ENCODE measurements at places on chromosomes 5 and 9.

DNA sequence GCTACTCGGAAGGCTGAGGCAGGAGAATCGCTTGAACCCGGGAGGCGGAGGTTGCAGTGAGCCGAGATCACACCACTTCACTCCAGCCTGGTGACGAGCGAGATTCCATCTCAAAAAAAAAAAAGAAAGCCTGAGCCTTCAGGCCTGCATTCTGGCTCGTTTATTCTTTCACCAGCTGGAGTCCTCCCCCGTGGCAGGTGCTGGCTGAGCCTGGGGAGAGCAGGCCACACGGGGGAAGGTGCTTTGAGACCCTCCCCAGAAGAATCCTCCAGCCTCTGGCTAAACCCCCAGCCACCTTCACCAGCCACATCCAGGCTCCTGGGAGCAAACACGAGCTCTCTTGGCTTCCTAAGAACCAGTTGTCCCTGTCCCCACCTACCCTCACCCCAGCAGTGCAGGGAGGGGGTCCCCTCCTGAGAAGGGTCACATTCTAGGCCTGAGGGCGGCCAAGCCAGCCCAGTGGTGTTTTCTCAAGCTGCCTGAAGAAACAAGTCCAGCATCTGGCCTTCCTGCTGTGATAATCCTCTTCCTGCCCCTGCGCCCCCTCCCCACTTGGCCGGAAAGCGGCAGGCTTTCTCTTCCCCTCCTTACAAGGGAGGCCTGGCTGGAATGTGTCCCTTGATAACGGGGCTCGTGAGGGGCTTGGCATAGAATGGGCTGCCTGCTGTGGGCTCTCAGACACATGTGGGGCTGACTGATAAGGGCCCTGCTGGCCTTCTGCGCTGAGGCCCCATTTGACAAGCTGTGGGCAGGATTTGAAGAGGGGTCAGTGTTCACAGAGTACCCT, 41.5 kb downstream of the PLPP7 start:
- DNase-seq = no peak

- DNase-seq = no peak
Measured at GRCh38 chr9:78595200-78595945, 298.4 kb downstream of the PSAT1 start.

DNA sequence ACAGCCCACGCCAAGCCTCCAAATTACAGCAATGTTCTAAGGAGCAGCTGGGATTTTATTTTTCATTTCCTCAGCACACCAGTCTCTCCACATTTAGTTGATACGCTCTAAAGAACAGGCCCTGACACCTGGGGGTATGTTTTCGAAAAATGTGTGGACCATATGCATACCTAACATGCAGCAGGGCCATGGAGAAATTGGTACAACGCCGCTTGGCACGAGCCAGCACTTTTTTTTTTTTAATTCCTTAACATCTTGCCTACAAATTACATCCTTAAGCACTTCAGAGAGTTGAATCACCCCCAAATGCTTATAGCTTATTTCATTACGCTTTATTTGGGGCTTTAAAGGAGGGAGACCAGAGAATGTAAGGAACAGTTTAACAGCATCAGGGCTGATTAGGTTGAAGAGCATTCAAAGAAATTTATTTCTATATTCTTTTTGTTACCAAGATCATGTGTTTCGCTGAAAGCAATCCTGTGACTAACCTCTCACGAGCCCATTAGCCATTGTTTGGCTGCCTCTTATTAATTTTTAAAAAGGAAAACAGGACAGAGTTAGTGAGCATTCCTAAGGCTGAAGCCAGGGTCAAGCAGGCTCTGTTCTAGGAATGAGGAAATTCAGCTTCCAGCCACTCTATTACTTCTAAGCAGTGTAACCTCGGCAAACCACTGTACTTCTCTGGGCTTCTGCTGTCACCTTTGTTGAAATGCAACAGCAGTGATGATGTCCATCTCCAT, 173.8 kb downstream of the ACTL7B start:
- no peak for DNase-seq

DNA sequence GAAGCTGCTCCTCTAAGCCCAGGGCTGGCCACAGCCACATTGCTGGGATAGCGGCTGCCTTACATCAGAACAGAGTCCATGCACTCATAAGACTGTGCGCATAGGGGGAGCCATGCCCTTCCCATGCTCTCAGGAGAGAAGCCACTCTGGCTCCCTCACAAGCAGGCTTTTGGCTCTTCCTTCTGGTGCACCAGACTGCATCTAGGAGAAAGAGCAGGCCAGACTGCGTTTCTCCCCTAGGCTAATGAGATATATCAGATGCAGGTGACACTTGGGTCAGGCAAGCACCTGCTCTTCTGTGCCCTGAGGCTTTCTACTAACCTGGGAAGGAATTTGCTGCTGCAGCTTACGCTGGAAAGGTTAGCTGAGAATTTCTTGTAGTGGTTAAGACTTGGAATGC, 43.2 kb upstream of the BRINP1 start:
- DNase-seq = no peak

GRCh38 chr9:17824616-17825264, 245.9 kb downstream of the SH3GL2 start:
- DNase-seq = no peak

DNA sequence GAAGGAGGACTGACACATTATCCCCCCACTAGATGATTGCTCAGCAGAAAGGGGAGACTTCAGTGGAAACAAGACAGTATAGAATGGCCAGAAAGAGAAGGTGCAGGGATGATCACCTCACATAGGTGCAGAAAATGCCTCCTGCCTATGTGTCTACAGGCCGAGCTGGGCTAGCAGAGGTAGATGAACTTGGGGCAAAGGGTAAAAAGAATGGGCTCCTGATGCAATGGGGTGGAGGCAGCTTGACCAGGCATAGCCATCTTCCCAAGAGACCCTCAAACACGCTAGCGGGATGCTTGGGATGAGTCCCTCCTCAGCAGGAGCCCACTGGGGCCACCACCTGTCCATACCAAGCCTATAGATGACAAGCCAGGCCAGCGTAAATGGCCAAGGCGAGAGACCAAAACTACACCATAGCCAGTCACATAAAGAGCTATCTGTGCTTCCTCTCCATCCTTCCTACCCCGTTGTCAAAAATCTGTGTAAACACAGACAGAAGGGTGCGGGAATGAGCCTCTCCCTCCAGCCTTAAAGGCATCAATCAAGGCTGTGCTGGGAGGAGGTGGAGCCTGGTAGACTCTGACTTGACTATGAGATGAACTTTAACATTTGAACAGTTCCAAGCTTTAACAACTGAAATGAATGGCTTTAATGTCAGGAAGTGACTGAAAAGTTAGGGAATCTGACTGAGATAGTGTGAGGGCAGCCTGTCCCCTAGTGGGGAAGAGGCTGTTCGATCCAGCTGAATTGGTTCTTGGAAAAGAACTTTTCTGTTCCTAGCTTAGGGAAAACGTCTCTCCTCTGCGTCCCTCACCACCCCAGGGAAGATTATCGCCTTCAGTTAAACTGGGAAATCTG, 10.4 kb downstream of the C9orf152 start:
- DNase-seq = no peak

GRCh38 chr5:104661256-104661655, 1098.7 kb upstream of the NUDT12 start:
- no peak for DNase-seq

- DNase-seq = no peak
Measured at GRCh38 chr5:15995341-15996052, 184.1 kb downstream of the MARCHF11 start.

GRCh38 chr5:145855763-145856267, 17.0 kb downstream of the GRXCR2 start:
- no peak for DNase-seq

DNA sequence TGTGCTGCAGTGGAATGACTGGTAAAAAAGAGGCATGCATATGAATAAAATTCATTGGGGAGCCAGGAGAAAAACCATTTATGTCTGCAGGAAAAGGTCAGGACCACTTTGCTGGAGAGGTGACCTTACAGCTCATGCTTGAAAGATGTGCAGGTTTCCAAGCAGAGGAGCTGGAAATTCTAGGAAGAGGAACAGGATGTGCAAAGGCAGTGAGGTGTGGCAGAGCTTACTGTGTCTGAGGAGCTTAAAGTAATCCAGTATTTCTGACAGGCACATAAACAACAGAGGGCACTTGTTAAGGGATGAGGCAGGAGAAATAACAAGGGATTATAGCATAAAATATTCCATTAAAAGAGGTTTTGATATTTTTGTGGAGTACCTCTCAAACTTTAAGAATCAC, 203.2 kb downstream of the CD180 start:
- DNase-seq = no peak

GRCh38 chr5:61702784-61703183, 370.7 kb downstream of the ZSWIM6 start:
- no peak for DNase-seq

DNA sequence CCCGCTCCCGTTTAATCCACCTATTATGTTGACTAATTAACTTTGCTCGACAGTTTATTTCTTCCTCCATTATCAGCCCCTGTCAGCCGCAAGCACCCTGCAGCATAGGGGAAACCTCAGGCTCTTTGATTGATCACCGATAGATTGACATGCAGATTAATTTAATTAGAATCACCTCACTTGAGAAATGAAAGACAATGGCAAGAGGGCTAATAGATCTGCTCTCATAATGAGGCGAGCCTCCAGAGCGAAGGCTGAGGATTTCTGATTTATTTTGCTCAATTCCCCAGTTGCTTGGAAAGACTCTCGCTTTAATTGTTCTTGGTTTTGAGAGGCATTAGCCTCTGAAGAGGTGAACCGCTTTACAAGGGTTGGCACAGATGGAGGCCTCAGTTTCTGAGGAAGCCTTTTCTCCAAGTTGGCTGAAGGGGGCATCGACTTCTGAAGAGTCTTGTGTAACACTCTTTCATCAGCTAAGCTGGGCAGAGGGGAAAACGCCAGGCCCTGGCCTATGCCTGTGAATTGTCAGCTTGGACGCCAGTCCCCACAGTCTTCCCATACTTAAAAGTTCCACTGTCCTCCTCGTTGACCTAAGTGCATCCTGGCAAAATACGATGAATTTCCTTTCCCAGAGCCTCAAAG, 275.4 kb downstream of the EBF1 start:
- DNase-seq = no peak

- peak; percentile 13 for DNase-seq
Measured at GRCh38 chr5:69492923-69493395, 369 bp downstream of the OCLN start.

GRCh38 chr5:151758141-151758429, 346 bp downstream of the ATOX1 start:
- no peak for DNase-seq

- DNase-seq = no peak
Measured at GRCh38 chr5:40428126-40428525, 251.6 kb upstream of the PTGER4 start.

- no peak for DNase-seq
Measured at GRCh38 chr5:150481708-150481965, 26.3 kb upstream of the NDST1 start.

DNA sequence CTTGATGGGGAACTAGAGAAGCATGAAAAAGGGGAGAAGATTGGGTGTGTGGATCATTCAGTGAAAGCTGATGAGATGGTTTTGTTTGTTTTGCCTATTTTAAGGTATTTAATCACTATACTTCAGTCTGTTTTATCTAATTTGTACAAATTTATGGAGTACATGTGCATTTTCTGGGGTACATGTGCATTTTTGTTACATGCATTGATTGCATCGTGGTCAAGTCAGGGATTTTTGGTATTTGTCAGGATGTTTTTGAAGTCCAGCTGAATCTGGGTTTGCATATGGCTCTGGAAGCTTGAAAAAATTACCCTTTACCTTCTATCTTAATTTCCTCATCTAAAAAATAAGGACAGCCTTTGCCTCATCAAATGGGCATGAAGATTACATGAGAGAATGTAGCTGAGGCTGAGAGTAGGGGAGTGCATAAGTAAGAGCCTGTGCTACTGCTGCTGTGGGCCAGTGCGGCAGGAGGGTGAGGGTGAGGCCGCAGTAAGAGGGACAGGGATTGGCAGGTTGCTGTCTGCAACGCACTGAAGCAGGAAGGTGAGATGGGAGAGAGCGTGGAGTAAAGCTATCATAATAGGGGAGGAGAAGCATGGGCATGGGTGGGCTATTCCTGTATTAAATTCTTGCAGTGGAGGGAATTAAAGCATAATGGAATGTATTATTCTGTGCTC, 139.8 kb downstream of the NPR3 start:
- DNase-seq = no peak

DNA sequence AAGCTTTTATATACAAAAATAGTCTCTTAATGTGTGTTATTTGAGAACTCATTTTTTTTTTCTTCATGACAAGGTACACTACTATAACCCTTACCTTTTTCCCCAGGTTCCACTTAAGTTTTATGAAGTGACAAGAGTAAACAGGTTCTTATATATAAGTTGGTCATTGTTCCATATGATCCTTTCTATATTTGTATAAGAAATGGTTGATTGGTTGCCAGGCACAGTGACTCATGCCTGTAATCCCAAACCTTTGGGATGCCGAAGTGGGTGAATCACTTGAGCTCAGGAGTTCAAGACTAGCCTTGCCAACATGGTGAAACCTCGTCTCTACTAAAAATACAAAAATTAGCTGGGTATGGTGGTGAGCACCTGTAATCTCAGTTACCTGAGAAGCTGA, 108.3 kb downstream of the PCSK1 start:
- DNase-seq = no peak

DNA sequence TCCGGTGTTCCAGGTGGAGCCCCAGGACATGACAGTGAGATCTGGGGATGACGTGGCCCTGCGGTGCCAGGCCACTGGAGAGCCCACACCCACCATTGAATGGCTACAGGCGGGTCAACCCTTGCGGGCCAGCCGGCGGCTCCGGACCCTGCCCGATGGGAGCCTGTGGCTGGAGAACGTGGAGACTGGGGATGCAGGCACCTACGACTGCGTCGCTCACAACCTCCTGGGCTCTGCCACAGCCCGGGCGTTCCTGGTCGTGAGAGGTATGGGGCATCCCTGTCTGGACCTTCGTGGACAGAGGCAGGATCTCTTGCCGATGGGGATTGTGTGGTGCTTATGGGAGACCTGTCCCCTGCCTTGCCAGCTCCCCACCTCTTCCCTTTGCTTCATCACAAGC, 26.0 kb upstream of the ASS1 start:
- no peak for DNase-seq

- no peak for DNase-seq
Measured at GRCh38 chr5:124920909-124921666, 174.6 kb upstream of the ZNF608 start.

GRCh38 chr9:129368444-129368978, 190.4 kb upstream of the IER5L start:
- DNase-seq = no peak

GRCh38 chr5:102554082-102554481, 55.3 kb upstream of the SLCO6A1 start:
- no peak for DNase-seq

DNA sequence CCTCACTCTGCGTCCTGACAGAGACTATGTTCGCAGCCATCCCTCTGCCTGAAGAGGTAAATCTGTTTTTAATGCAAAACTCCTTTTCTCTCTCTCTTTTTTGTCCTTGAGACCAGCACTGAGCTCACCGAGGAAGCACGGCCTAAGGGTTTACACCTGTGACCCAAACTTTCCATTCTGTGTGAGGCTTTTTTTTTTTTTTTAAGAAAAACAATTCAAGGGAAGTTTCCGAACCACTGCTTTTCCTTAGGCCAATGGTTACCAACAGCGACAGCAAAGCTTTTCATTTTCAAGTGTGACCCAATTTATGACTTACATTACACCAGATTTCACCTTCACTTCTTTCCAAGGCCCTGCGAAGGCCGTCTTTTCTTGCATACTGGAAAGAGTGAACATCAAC, 205.9 kb downstream of the EFNA5 start:
- no peak for DNase-seq
